Skin of body (tissue), 3 donors: ENCODE measurements at places on chromosomes 12 and 14. TPM values are rescaled to one million over a fixed set of nuclear protein-coding genes. Genes with fewer than 3 reads are reported as not detected.

GRCh38 chr12:113905829-113906228, 60.3 kb downstream of the RBM19 start:
- DNase-seq, result no peak

GRCh38 chr12:122984612-122985337, 4.3 kb downstream of the ARL6IP4 start:
- no peak for DNase-seq

DNA sequence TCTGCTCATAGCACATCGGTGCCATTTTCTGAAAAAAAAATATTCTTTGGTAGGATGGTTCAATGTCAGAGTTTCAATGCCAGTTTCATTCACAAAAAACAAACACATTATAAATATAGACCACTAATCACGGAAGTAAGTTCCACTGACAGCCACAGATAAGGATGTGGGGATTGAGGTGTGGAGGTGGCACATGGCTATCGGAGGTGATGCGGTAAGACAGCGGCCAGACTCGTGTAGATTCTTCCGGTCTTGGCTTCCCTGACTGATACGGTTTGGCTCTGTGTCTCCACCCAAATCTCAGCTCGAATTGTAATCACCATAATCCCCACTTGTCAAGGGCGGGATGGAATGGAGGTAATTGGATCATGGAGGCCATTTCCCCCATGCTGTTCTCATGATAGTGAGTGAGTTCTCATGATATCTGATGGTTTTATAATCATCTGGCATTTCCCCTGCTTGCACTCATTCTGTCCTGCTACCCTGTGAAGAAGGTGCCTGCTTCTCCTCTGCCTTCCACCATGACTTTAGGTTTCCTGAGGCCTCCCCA, 693.4 kb downstream of the VRK1 start:
- no peak for DNase-seq

NEMP1 gene
- total RNA-seq, result 12.5 TPM

PTMS gene
- total RNA-seq, result 49.1 TPM
